ENCODE measurements at places on chromosomes 3 and 15.

DNA sequence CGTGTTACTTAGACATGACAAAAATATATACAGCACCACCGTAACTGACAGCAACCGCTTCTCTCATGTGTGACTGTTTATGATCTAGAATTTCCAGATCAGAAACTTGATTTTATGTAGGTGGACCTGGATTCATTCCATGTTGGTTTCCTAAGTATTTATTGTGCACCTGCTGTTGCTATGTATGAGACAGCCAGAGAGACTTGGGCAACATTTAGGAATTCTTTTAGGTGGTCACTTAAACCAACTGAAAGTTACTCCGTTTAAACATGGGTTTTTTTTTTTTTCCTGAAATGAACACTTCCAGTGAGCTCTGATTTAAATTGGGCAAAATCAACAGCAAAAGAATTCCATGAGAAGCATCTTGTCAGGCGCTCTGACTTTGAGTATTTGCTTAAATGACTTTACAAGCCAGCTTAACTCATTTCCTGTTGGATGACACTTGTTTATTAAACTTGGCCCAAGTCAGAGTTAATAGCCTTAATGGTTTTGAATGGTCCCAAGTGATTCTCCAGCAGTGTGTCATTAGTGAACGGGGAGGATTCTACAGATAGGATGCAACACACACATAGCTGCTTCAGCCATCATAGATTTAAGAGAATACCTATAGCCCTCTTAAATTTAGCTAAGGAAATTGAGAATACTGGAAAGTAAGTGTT is 31.8 kb downstream of the MITF start:
- DNase-seq, result peak; percentile 87

DNA sequence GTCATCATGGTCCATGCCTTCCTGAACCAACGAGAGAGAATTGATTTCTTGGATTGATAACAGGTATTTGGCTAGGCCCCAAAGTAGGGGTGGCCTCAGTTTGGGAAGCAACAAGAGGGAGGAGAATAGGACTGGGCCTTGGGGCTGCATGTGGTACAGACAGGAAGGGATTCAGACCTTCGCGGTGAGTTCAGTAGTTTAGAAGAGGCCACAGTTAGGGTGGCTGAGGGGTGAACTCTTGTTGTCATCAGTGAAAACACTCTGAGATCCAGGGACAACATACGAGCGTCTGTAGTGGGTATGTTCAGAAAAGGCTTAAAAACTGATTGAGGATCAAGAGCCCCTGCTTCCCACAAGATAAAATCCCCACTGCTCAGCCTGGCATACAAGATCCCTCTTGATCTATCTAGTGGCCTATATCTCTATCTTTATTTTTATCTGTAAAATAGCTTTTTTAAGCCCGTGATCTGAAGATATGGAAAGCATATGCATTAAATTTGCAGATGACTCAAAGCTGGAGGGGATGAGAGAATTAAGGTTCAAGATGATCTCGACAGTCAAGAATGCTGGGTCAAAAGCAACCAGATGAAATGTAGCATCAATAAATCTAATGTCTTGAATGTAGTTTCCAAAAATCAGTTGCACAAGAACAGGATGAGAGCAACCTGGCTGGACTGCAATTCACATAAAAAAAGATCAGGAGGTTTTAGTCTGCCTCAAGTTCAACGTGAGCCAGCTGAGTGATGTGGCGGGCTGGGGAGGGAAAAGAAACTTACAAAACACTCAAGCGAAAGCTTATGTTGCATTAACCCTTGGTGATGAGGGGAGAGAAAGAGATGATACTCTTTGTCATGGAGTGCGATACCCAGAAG is 221.1 kb upstream of the TLE3 start:
- DNase-seq, result peak; percentile 30

GRCh38 chr3:139718415-139718814 is 40.6 kb upstream of the NMNAT3 start:
- DNase-seq, result peak; percentile 74

GRCh38 chr3:191889756-191890155 is 428.8 kb downstream of the PYDC2 start:
- peak; percentile 73 for DNase-seq

- DNase-seq, result no peak
Observed at GRCh38 chr3:188754267-188754666, 417.5 kb upstream of the TPRG1 start.

DNA sequence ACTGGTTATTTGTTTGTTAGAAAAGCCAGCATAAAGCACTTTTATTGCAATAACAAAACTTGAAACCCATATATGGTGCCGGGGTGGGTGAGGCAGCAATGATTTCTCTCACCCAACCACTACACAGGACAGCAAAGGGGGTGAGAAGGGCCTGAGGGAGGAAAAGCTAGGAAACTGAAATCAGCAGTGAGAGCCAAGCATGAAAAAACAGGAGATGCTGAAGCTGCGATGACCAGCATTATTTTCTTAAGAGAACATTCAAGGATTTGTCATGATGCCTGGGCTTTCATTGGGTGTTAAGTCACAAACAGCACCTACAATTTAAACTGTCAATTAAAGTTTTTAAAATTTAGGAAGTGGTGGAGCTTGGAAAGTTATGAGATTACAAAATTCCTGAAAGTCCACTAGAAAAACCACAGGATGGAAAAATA is 11.9 kb upstream of the TM4SF4 start:
- DNase-seq, result peak; percentile 83

- DNase-seq, result no peak
Observed at GRCh38 chr15:69692342-69692741, 239.7 kb downstream of the RPLP1 start.

DNA sequence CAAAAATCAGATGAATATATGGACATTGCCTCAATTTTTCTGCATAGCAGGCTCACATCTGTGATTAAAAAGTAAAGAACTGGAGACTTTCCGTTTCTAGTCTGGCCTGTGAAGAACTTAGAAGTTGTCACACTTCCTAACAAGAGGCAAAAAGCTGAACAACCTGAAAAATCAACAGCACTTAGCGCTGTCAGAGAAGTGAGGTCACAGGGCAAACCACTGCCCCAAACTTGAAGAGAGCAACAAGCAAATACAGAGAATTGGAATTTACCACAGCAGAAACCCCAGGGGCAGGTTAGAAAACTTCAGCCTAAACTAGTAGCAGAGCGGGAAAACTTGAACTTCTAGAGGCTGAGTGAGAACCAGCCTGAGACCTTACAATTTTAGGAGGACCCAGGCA is 38.9 kb downstream of the CCDC54 start:
- peak; percentile 90 for DNase-seq

DNA sequence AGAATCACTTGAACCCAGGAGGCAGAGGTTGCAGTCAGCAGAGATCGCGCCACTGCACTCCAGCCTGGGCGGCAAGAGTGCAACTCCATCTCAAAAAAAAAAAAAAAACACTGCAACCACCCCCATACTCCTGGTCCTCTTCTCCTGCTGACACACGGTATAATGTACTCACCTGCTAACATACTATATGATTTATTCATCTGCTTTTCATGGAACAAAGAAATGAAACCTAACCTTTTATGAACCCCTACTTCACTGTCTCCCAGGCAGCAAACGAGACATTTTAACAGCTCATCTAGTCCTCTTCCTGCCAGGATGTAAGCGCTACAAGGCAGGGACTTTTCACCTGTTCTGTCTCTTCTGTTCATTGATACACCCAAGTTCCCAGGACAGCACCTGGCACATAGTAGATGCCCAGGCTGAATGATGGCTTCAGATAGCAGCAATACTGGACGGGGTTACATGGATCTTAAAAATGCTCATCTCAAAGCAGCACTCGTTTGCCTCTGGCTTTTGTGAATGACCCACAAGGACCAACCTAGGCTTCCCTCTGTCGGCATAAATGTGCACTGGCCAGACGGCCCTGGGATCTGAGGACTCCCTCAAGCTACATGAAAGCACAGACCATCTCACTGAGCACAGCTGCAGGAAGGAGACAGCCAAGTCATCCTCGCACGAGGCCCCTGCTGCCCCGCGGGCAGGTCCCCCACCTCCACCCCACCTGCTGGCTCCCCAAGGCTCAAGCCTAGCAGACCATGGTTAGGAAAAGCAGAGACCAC is 20.3 kb downstream of the XXYLT1 start:
- DNase-seq, result no peak

DNA sequence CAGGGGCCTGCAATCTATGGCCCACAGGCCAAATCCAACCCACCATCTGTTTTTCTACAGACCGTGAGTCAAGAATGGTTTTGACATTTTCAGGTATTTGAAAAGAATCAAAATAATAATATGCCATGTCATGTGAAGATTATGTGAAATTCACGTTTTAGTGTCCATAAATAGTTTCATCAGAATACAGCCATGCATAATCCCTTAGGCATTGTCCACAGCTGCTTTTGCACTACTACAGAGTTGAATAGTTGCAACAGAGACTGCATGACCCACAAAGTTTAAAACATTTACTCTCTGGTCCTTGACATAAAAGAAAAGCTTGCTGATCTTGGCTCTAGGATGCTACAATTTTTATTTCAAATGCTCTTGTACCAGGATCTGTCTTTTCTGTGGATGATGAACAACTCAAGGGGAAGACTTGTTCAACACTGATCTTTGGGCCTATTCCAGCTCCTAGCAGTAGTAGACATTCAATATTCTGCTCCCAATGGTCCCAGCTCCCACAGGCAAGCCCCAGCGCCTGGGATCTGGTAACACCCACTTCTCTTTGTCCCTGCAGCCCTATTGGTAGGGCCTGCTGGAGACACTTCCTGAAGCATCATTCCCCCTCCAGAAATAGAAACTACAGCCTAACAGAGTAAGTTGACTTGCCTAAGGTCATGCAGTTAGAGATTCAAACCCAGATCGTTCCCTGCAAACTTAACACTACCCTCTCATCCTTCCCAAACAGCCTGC is 76.9 kb downstream of the MRPL46 start:
- DNase-seq, result no peak

DNA sequence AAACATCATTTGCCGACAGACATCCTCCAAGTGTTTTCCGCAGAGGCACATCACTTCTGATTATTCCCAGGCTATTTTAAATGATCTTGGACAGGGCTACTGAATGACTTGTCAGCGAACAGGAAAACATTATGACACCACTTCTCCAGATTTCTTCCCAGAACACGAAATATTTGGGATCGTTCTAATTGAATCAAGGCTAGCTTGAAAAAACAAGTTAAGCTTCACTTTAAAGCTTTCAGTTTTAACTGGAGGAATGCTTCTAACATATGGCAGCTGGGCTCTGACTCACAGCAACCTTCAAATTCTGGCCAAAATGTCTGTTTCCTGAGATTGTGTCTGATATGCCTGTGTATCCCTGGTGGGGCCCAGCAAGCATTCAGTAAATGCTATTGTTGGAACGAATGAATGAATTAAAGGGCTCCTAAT is 127.0 kb upstream of the ICE2 start:
- no peak for DNase-seq

GRCh38 chr15:64634576-64635498 is 140.6 kb downstream of the RBPMS2 start:
- DNase-seq, result peak; percentile 35

DNA sequence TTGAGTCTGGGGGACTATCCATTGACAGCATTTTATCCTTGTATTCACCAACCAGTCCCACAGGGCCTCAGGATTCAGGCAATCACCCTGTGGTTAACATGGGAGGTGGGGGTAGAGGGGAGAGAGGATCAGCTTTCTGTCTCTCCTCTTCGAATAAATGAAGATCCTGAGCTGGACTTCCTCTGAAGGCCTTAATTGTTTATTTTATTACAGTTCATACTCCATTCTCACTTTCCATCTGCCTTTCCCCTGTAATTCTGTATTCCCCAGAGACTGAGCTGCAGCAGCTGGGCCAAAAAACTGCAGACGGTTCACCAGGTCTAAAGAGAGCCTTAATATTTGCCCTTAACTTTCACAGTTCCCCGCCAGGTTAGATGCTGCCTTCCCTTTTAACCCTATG is 11.9 kb downstream of the TAGLN3 start:
- DNase-seq, result no peak

DNA sequence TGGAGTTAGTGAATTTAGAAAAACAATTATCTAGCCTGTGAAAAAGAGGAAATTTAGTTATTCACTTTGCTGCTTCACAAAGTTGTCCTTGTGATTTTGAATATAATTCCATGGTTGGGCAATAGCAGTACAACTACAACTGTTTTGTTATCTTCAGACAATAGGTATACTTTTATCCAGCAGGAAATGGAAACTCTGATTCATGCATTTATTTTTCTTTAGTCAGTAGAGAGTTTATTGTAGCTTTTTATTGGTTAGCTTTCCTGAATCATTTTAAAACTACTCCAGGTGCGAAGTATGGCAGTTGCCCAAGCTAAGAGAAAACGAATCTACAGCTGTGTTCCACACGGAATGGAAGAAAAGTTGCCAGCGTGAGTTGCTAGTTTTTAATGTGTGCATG is 80.3 kb downstream of the TM4SF4 start:
- DNase-seq, result peak; percentile 92

- DNase-seq, result no peak
Observed at GRCh38 chr3:414063-414462, 217.5 kb downstream of the CHL1 start.

GRCh38 chr3:167777356-167777755 is 41.8 kb downstream of the SERPINI1 start:
- DNase-seq, result no peak

- DNase-seq, result peak; percentile 67
Observed at GRCh38 chr3:124529826-124530571, 200.3 kb upstream of the UMPS start.

DNA sequence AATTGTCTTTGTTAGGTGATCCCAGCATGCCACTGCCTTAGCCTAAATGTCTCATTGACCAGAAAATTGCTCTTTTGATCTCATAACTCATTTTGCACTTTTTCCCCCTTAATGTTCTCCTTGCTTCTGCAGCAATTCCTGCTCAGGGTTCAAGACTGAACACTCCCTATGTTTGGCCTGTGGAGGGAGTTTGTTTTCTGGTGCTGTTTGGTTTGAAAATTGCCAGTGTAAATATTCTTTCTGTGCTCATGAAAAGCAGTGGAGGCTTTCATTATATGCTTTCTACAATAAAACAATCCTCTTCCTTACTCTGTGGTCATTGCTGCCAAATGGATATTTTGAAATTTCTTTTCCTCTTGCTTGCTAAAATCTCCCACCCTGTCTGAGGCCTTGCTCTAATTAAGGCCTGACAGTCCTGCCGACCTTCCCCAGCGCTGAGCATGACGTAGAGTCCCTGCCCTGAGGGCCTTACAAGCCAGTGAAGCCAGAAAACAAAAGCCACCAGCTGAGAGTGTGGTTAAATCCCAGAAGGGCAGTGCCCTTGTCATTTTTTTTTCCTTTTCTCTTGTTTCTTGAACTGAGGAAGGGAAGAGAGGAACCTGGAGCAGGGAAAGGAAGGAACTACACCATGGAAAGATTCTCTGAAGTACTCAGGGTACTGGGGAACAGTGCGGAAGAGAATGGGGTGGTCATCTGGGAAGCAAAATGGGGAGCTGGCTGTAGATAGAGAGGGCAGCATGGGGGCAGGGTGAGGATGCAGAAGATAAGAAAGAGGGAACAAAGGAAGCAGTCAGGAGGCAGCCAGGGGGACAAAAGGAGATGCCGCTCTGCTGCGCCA is 24.8 kb downstream of the ZBTB38 start:
- DNase-seq, result peak; percentile 95

DNA sequence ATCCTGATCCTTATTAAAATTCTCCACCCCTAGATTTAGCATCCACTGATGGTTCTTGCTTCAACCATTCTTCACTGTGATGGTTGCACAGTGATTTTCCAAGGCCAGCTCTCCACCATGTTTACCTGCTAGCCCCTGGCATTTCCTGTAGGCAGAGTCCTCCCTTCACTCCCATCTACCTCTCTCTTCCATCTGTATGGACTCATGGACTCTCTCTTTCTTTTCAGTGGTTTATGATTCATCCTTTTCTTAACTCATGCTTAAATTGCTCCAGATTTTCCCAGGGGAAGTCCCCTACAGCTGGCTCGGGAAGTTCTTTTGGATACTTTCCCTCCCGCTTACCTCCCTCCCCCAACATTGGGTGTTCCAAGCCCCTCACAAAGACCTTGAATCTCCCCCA is 18.7 kb downstream of the TGM4 start:
- DNase-seq, result peak; percentile 74

GRCh38 chr3:187822402-187822801 is 77.1 kb upstream of the BCL6 start:
- DNase-seq, result no peak

Data from M059J (cell line).